ENCODE measurements at places on chromosomes 1 and 21. TPM values are rescaled to one million over a fixed set of nuclear protein-coding genes. Genes with fewer than 3 reads are reported as not detected.

The ORC1 gene
- total RNA-seq = 4.0 TPM

The LRRC71 gene
- not detected for total RNA-seq

The ZZZ3 gene
- total RNA-seq = 49.5 TPM

The MSH4 gene
- total RNA-seq = not detected
